Tibial nerve (tissue), 4 donors: ENCODE measurements at places on chromosomes 2 and 18.

GRCh38 chr2:157785200-157785599 is 90.9 kb downstream of the ACVR1 start:
- DNase-seq = no peak

DNA sequence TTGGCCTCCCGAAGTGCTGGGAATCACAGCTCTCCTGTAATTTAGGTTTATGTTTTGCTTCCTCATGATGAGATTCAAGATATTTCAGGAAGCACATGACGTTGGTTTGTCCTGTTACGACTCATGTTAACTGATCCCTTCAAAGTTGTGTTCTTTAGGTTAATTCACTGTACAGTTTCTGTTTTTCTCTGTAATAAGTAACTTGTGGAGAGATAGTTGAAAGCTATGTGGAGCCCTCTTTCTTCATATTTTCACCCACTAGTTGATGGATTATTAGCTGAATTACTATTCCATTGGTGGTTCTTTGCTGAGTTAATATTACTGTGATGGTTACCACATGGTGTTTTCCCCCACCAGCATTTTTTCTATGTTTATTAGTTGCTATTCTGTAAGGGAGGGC is 18.3 kb upstream of the CHCHD5 start:
- no peak for DNase-seq

GRCh38 chr18:11296946-11297345 is 147.6 kb upstream of the PIEZO2 start:
- no peak for DNase-seq

DNA sequence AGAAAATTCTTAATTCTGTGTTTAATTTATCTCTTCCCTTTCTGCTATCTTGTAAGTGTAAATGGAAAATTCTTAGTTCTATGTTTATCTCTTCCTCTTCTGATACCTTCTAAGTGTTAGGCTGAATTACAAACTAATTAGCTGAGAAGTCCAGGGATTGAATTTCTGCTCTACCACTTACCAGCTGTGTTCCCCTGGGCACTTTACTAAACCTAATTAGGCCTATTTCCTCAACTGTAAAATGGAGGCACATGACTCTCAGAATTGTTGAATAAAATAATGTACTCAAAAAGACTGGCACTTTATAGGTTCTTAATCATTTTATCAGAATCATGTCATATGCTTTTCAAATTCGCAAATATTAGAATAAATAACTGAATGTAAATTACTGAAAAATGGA is 146.3 kb downstream of the MAP2 start:
- no peak for DNase-seq

DNA sequence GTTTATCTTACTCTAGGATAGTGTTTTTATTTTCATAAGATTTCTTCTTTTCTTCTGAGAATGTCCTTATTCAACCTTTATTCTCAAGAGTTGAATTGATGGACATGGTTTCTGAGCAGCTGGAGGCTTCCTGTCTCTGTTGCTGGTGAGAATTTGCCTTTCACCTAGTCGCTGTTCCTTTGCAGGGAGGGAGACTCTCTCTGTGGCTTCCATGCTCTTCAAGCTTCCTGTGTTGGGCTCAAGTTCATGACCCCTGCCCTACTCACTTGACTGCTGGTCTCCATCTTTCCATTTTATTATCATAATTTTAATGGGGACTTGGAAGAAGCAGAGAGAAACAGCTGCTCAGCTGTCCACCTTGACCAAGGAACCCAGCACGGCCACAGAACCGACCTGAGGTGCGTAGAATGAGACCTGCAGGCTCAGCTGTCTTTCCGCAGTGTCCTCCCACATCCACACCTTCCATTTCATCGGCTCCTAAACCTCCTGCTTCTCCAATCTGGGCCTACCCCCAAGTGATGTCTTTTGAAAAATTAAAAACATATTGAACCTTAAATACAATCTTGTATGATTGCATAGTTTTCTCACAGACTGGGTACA is 24.2 kb downstream of the TMEM18 start:
- DNase-seq = no peak

DNA sequence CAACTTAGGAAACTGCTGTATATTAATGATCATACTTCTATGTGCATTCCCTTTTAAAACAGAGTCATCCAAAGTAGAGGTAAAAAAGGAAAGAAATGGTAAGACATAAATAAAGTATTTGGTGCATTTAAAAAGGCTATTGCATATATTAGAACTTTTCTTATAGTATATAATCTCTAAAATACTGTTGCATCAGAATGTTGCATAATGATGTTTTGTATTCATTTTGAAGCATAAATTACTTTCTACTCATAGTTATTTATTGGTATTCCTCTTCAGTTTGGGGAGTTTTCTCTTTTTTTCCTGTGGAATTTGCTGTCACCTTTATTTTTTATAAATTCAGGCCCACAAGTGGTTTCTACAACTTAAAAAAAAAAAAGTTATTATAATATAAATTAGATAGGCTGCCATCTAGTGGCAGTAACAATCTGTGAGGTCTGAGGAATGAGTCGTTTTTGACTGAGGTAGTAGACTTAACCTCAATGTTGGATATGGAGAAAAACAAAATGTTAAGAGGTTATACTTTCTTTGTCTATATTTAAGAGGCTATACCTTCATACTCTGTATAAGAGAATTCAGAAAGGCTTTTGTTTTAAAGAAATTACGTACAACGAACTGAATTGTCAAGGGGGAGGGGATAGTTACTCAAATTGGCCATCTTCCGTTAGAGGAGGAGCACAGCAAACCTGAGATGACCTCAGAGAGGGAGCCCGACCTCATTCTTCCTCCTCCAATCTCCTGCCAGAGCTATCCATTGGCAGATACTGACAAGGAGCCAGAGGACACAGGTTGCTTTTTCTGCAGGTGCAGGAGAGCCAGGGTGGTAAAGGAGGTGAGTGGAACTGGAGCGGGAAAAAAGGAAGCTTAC is 23.8 kb downstream of the ANKAR start:
- peak; percentile 88 for DNase-seq

GRCh38 chr18:77092104-77093066 is 40.2 kb downstream of the MBP start:
- no peak for DNase-seq

- no peak for DNase-seq
These were observed 19.0 kb downstream of the DGKD start for GRCh38 chr2:233373316-233373715.

GRCh38 chr2:66724241-66724640 is 289.3 kb downstream of the MEIS1 start:
- no peak for DNase-seq

DNA sequence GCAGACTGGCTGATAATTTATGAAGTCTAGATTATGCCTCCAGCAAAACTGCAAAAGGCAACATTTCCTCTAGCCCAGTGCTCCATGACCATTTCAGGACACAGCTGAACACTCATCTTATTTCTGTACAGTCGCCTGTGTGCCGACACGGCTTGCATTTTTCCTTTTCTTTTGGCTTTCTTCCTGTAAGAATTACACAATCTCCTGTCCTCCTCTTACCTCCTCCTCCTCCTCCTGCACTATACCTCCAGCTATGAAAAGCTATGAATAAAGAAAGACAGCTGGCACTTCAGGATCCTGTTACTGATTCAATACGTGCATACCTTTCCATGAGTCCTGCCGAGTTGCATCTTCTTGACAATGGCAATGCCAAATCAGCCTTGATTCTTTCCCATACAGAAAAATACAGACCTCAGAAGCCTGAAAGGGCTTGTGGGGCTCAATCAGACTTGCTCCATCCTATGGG is 32.2 kb upstream of the TRIB2 start:
- no peak for DNase-seq

- no peak for DNase-seq
These were observed 83.0 kb downstream of the TSHZ1 start for GRCh38 chr18:75293591-75293990.

DNA sequence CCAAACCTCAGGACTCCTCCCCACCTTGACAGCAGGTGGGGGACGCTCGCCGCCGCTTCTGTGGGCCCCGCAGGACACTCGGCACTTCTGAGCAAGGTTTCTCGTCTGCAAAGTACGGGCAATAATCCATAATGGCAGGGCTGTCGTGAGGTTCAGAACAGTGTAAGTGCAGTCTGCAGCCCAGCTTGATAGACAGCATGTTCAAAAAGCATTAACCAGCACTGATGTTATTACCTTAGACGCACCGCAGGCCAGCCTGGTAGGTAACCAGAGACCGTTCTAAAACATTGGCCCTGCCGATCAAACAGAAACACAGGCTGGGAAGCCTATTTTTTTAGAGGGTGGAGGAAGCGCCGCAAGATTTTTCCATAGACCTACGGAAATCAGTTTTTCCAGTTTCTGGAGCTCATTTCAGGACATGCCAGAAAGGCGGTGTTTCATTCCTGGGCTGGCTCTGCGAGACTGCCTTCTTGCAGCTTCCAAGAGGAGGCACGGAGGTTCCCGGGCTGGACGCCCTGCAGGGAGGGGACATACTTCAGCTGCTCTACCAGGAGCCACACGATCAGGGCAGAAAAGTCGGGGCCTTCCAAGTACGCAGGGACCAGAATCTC is 148.7 kb downstream of the TPO start:
- no peak for DNase-seq

GRCh38 chr18:56888978-56889377 is 237.8 kb downstream of the WDR7 start:
- no peak for DNase-seq

- no peak for DNase-seq
These were observed 63.4 kb upstream of the ARHGAP28 start for GRCh38 chr18:6666012-6666685.

DNA sequence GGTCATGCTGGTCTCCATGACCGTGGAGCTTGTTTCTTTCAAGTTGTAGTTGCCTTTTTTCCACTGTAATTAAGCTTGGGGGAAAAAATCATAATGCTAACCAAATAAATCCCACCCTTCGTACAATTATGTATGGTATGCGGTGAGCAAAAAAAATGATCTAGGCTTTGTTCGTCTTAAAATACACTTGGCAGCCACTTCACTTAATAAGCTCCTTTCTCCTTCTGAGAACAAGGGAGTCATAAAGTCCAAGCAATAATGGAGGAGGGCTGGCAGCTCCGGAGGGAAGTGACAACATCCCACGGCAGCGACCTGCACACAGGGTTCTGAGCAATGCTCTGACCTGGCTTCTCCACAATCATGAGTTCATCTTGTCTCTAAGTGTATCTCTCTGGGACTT is 91.2 kb upstream of the KLHL29 start:
- DNase-seq = no peak

DNA sequence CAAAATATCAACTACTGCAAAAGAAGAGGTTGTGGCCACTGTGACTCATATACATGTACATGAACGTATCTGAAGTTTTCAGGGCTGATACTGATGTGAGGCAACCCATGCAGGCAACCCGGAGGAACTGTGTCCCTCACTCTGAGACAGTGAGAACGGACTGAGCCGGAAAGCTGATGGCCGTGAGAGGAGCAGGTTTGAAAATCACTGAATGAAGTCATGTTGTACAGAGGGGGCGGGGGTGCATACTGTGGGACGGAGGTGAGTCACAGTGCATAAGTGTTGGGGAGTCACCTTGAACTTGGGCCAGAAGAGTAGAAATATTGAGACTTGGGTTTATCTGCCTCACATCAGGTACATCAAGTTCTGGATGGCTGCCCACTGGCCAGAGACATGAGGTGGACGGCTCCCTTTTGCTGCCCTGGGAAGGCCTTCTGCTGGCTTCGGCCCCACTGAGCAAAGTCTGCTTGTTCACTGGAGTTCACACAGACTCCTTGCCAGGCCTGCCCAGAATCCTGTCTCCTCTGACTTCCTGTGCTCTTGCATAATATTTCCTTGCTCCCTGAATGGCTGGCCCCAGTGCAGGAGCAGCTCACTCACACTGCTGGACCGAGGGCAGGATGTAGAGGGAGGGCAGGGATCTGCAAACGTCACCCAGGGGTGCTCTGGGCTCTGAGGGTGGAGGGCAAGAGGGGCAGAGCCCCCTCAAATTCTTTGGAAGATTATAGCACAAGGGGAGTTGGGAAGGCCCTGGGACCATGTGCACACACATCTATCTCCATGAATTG is 18.1 kb downstream of the EPAS1 start:
- peak; percentile 79 for DNase-seq

DNA sequence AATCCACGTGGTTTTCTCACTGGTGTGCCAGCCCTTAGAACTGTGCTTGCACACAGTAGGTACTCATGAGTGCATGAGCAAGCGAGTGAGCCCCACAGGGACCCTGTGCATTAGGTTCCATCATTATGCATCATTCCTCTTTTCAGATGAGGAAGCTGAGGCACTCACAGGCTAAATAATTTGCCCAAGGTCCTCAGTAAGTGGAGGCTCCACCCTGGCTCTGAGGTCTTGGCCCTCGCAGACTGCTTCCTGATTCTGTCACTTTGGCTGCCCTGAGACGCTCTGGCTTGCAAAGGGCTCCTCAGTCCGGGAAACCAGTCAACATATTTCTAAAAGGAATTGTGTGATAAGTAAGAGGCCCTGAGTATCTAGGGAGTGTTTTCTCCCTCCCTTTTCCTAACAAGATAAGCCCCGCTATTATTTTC is 71.7 kb downstream of the IL1R2 start:
- DNase-seq = no peak

GRCh38 chr2:190678444-190679162 is 29.7 kb downstream of the NAB1 start:
- DNase-seq = no peak

DNA sequence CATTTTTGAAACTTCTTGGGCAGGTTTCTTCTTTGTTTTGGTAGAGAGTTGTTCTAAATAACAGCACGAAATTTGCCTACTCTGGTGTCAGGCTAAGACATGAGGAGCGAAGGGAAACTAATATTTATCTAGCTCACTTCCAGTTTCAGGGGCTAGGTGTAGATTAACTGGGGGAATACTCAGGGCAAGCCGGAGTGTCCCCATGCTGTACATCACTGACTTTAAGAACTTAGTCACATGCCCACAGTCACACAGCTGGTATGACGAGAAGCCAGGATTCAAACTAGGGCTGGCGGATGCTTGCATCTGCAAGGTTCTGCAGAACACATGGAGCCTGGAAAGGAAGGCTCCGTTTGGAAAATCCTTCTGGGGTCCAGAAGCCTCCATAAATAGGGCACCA is 133.3 kb downstream of the ALPK2 start:
- DNase-seq = no peak

DNA sequence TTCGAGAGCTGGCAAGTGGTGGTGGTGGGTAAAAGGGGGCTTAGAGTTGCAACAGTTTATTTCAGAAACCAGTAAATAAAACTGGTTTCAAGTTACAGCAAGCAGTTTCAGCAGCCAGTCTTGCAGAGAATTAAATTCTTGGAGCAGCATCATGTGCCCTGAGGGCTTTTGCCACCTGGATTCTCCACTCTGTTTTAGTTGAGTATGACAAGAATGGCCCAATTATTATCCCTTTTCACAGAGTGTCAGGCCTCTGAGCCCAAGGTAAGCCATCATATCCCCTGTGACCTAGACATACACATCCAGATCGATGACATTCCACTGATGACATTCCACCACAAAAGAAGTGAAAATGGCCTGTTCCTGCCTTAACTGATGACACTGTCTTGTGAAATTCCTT is 72.8 kb upstream of the FANCL start:
- no peak for DNase-seq

DNA sequence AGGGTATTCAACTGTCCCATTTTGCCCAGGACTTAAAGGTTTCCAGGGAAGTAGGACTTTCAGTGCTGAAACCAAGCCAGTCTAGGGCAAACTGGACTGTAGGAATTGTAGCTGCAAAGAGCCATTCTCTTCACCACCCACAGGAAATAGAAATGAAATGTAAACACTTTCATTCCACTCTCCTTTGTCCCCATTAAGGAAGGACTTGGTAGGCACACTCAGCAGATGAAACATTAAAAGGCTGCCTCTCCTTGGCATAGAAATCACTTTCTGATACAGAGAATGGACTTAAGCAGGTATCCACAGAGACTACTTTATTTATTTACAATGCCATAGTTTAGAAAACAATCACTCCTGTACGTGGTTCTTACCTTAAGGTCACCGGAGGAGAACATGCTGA is 102.9 kb upstream of the CCDC195 start:
- DNase-seq = no peak
